ENCODE measurements at places on chromosomes 4 and X. TPM values are rescaled to one million over a fixed set of nuclear protein-coding genes. Genes with fewer than 3 reads are reported as not detected.

IL9R gene
- not detected for total RNA-seq

GRCh38 chr4:125985856-125986255 is 671.1 kb downstream of the FAT4 start:
- no peak for DNase-seq

GRCh38 chr4:37732526-37733186 is 46.5 kb upstream of the RELL1 start:
- no peak for DNase-seq

DNA sequence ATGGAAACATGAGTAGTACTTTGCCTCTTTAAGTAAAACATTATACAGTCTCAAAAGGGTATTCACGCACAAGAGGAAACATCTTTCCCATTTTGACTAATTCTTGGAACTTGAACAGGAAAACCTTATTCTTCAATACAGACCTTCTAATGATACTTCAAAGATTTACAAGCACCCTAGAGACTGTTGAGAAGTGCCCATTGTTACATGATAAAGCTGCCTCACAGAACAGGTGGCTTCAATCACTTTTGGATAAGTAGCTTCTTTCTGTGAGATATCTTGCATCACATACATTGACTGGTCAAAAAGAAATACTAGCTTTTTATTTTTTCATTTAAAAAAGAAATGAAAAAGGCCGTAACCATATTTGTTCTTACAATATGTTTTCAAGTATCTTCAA is 219.4 kb downstream of the EPHA5 start:
- DNase-seq, result no peak

DNA sequence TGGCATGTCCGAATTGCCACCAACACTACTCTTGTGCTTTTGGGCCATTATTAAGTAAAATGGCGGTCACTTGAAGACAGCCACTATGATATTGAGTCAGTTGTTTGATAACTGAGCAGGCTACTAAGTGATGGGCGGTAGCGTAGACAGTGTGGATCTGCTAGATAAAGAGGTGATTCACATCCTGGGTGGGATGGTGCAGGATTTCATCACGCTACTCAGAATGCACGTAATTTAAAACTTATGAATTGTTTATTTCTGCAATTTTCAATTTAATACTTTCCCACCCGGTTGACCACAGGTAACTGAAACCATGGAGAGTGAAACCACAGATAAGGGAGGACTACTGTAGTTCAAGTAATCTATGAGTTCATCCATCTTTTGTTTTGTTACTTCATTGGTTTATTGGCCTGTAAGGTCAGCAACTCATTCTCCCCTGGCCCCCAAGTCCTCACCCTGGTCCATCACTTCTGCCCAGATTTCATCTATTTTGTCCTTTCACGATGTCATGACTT is 2.9 kb downstream of the ARAF start:
- no peak for DNase-seq

GUCY1A1 gene
- total RNA-seq, result 43.6 TPM

- no peak for DNase-seq
Observed at GRCh38 chr4:13432453-13432852, 51.7 kb downstream of the RAB28 start.

- DNase-seq, result no peak
Observed at GRCh38 chrX:96447161-96447560, 237.5 kb upstream of the DIAPH2 start.

MGAT4D gene
- total RNA-seq, result not detected

DNA sequence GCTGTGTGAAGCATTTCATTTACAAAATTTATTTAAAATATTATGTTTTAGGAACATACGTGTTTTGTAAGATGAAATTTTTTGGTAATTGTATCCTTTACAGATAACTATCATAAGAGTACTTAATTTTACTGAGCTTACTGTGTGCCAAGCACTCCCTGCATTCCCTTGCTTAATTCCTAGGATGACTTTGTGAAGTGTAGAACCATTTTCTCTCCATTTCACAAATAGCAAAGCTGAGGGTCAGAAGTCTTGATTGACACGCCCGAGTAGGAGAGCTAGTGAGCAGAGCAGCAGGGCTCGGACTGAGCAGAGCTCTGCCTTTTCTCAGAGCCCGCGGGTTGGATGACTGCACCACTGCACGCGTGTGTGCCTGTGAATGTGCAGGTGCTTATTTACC is 30.6 kb downstream of the PIGG start:
- DNase-seq, result no peak

DNA sequence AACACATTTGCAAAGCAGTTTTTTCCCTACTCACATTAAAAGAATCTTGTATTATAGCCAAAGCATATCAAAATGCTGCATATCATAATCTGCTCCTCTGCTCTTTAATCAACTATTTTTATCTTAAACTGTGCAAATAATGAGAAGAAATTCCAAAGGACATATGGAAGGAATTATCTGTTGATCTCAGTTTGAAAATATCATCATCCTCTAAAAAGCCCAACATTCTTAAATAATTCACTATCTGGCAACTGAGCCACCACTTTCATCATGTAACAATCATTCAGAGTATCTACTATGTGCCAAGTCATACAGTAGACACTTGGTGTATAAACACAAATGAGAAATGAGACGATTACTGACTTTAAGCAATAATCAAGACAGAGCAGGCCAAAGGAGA is 63.0 kb downstream of the PRSS12 start:
- DNase-seq, result no peak

IBSP gene
- total RNA-seq, result not detected

KLHL34 gene
- total RNA-seq, result 3.2 TPM

All from right cardiac atrium (tissue), 5 donors.